ENCODE measurements at places on chromosomes 3 and 15.

- DNase-seq = no peak
Observed at GRCh38 chr3:94130690-94131089, 67.8 kb downstream of the NSUN3 start.

DNA sequence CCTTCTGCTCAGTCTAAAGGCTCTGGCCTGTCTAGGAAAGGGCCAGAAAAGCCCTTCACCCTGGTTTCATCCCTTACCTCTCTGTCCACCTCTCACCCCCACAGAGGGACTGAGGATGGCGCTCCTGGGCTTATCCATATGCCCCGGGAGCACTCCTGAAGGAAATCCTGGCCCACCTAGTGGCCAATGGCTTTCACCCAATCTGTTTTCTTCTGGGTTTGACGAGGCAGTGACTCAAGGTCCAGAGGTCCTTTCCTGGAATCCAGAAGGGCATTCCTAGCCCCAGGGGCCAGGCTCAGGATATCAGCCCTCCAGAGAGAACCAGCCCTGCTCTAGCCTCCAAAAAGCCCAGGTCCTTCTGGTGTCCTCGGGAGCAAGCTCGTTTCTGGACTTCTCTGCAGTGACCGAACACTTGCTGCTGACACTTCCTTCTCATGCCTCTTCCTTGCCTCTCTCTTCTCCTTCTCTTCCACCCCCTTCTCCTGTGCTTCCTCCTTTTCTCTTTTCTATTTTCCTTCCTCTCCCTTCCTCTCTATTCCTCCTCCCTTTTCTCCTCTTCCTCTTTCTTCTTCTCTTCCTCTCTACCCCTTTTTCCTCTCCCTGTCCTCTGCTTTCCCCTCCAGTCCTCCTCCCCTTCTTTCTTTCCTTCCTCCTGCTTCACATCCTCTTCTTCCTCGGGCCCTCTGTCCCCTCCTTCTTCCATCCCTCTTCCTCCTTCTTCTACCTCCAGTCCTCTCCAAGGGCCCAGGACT is 59.6 kb downstream of the RHCG start:
- DNase-seq = no peak

DNA sequence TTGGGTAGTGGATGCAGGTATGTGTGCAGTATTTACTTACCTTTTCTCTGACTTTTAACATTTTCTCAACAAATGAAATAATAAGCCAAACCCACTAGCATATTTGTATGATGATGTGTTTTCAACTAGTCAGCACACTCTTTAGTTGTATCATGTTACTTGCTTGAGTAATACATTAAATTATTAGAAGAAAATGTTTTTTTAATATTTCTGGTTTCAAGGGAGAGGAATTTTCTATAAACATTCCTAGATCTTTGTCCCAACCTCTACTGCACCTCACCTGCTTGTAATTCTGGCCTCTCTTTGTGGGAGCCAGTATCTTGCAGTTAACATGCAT is 161.8 kb upstream of the CBLB start:
- no peak for DNase-seq

DNA sequence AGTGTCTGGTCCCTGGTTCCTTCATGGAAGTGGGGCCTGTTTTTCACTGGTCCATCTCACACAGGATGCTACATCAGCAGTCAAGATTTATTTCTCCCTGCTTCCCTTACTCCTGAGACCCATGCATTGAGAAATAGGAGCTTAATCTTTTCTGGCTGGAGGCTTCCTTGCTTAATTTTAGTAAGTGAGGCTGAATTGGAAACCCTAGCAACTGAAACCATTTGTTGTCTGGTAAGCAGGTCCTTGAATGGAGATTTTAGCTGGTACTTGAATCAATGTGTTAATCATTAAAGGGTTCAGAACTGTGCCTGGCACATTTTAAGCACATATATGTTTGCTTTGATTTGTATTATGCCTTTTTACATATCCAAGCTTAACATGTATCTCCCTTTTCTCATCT is 20.2 kb upstream of the MEF2A start:
- DNase-seq = no peak

- no peak for DNase-seq
Observed at GRCh38 chr3:162525066-162525742, 1028.6 kb downstream of the OTOL1 start.

GRCh38 chr15:29124581-29125381 is 144.8 kb downstream of the NSMCE3 start:
- DNase-seq = no peak

GRCh38 chr3:53258600-53259426 is 3.0 kb upstream of the TKT start:
- DNase-seq = no peak

DNA sequence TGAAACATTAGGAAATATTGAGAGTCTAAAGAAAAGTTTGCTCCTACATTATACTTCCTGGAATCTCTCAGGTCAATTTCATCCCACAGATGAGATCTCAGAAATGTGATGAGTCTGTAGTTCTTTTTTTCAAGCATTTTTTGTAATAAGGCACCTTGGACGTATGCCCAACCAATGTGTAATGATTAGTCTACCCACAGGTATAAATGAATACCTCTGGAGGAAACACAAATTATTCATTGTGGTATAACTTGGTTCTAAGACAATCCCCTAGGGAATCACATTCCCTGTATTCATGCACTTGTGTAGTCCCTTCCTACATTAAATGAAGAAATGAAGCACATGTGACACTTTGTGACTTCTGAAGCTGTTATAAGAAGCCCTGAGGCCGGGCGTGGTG is 596.2 kb upstream of the UBE2E2 start:
- no peak for DNase-seq

DNA sequence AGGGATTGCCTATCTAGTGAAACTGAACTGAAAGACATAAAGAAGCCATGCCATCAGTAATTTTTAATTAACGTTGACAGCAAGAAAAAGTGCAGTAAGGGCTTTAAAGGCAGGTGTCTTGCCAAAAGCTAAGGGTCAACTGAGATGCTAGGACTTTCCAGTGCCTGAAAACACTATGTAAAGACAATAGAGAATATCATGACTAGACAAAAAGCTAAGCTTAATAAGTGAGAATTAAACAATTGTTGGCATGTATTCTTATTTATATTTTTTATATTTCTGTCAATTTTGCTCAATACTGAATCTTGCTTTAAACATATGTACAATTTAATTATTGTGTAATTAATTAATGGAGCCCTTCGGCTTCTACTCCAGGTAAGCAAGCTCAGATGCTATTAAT is 803.1 kb downstream of the IGSF11 start:
- DNase-seq = no peak

DNA sequence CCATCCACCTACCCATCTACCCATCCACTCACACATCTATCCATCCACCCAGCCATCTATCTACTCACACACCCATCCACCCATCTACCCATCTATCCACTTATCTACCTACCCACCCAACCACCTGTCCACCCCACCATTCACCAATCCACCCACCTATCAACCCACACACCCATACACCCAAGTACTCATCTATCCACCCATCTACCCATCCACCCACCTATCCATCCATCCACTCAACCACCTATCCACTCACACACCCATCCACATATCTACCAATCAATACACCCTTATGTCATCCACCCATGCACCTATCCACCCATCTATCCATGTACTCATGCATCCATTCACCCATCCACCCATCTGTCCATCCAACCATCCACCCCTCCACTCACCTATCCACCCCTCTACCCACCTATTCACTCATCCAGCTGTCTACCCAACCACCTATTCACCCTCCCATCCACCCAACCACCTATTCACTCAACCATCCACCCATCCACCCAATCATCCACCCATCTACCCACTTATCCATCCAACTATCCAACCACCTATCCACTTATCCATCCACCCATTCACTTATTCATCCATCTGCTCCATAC is 109.8 kb downstream of the CHSY1 start:
- no peak for DNase-seq

- no peak for DNase-seq
Observed at GRCh38 chr3:53083949-53084309, 38.1 kb upstream of the SFMBT1 start.

GRCh38 chr3:195715583-195716266 is 5.1 kb upstream of the MUC20 start:
- no peak for DNase-seq

GRCh38 chr15:35166730-35167359 is 81.8 kb upstream of the NANOGP8 start:
- DNase-seq = no peak

- DNase-seq = peak; percentile 17
Observed at GRCh38 chr3:85081191-85081906, 122.6 kb downstream of the CADM2 start.

GRCh38 chr15:52551762-52552161 is 17.1 kb downstream of the ARPP19 start:
- DNase-seq = no peak

- DNase-seq = no peak
Observed at GRCh38 chr15:82062479-82063454, 16.9 kb upstream of the MEX3B start.

GRCh38 chr3:182999767-183000166 is 19.4 kb upstream of the DCUN1D1 start:
- no peak for DNase-seq

DNA sequence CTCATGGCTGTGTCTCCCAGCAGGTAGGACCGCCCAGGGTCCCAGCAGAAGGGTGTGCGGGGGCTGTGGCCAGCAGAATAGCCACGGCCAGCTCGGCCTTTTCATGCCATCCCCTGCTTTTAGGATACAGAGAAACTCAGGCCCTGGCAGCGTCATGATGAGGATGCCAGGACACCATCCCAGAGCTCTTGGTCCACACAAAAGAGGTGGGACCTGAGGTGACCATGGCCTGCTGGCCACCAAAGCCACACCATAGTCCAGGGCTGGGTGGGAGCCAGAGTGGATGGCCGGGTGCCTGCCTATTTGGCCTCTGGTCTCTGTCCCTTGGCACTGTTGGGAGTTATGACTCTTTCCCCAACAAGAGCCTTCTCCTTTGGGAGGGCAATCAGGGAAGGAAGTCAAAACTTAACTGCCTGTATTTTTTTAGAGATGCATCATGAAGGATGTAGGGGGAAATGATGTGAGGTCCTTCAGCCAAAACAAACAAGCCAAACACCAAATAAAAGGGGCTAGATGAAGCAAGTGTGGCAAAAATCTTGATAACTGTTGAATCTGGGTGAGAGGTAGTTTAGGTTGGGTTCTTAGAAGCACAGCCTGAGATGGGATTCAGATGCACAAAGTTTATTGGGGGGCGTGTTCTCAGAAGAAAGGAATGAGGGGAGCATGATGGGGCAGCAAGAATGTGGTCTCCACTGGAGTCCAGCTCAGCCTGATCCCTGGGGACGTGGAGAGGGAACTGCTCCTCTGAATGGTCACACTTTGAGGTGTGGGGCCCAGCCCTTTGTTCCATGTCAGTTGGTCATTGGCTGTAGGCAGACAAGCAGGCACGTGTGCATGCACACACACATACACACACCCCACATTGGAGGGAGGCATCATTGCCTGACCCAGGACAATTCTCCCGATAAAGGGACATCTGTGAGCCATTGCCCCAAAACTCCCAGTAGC is 33.2 kb downstream of the SMAD6 start:
- no peak for DNase-seq

DNA sequence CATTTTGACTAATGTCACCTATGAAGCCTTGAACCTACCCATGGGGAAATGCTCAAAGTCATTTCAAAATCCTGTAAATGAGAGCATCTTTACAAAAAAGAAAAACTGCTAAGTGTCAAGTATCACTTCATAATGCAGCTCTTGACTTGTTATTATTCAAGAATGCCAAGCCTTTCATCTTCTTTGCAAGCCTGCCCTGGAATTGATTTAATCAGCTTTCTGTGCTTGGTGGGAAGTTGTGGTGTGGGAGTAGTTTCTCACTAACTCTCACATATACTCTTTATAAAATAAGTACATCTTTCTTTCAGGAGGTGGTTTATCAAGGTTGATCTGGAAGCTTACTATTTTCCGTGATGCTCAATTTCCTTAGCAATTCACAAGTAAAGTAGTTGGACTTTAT is 43.6 kb downstream of the RYR3 start:
- DNase-seq = no peak

- no peak for DNase-seq
Observed at GRCh38 chr3:63151897-63152296, 126.2 kb upstream of the SYNPR start.

- no peak for DNase-seq
Observed at GRCh38 chr15:88649286-88649733, 10.5 kb downstream of the ISG20 start.

- no peak for DNase-seq
Observed at GRCh38 chr3:73716418-73716817, 91.7 kb upstream of the PDZRN3 start.

- DNase-seq = no peak
Observed at GRCh38 chr3:37237252-37237651, 62.9 kb upstream of the LRRFIP2 start.

- no peak for DNase-seq
Observed at GRCh38 chr3:171363202-171363601, 97.0 kb downstream of the TNIK start.

- DNase-seq = no peak
Observed at GRCh38 chr15:79329171-79329611, 18.3 kb downstream of the TMED3 start.

- DNase-seq = no peak
Observed at GRCh38 chr3:43320288-43320687, 33.9 kb downstream of the SNRK start.

- DNase-seq = no peak
Observed at GRCh38 chr3:28915741-28916500, 364.9 kb upstream of the RBMS3 start.

GRCh38 chr3:180467177-180467576 is 134.8 kb upstream of the TTC14 start:
- no peak for DNase-seq

DNA sequence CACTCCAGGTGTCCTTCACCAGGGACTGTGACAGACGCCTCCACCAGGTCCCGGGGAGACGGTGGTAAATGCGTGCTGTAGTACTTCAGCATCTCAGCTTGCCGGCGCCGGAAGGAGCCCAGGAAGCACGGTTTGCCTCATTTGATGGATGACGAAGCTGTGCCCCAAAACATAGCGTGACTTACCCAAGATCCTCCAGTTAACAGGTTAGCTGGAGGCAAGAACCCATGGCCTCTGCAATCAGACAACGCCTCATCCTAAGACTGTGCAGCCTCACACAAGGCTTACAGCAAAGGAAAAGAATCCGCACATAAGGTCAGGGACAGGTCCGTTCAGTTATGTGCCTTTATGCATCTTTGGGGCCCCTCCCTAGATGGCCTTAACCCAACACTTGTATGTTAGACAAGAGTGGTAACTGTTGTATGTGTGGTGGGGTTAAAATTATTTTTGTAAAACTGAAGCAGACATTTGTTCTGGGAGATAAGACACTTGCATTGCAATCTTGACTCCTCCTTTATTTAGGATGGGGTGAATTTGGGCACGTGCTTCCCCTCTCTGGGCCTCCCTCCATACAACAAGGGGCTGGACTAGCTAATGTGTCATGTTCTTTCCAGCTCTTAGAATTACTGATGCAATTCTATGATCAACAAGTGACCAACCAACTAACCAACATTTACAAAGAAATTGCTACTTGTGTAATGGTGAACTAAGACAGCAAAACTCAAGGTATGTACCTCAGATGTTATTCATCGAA is 39.4 kb downstream of the VGLL4 start:
- DNase-seq = no peak

DNA sequence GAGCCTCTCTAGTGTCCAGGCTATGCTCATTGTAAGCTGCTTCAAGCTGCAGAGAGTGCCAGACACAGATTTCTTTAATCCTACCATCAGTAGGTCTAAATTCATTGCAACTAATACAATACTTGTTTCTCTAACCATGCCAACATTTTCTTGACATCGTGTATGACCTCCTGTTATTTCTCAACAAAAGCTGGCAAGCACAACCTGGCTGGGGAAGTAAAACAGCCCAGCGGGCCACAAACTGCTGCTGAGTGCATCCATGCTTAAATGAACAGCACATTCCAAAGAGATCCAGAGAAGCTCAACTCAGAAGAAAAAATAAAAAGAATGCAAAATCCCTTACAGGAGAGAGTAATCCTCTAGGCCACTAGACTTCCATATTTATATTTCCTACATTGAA is 36.5 kb downstream of the GMNC start:
- no peak for DNase-seq

Measured in cerebellar nuclear complex (tissue), 1 donor.